ENCODE measurements at places on chromosomes 7 and 10.

DNA sequence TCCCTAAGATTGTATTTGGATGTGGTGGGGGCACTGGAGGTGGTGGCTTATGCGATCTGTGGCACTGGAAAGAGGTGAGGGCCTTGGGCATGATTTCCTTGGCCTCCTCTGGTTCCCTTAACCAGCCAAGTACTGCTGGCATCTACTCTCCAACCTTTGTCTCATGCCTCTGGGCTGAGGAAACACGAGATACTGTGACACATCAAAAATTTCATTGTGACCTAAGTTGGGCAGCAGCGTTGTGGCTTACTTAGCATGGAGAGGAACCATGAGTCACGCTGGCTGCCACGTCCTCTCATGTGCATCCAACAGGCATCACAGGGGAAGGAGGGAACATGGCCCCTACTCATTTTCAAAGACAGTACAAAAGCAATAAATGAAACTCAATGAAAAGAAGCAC lies 29.7 kb upstream of the GSDME start:
- peak; percentile 98 for DNase-seq

- DNase-seq, result no peak
Observed at GRCh38 chr7:140641524-140642195, 1.0 kb upstream of the DENND2A start.

- DNase-seq, result no peak
Observed at GRCh38 chr10:32211046-32211363, 136.0 kb downstream of the EPC1 start.

DNA sequence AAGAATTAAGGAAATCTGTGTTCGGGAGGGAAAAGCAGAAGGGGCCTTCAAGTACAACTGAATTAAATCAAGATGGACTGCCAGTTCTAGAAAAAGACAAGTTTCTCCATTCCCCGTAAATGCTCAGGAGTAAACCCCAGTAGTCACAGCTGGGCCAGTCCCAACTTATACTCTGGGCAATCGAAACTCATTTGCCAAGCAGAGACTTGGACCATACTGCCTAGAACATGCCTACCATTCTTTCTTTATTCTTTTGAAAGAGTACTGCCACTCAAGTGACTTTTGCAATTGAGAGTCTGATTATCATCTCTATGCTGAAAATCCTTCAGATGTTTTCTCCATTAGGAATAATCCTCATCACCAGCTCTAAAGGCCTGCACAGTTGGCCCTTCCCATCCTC lies 21.4 kb downstream of the RPP30 start:
- DNase-seq, result no peak

GRCh38 chr7:157870644-157871290 lies 534.0 kb downstream of the DNAJB6 start:
- DNase-seq, result no peak

Measured in epithelial cell of proximal tubule (primary cell).